Body of pancreas (tissue), 4 donors: ENCODE measurements at places on chromosomes 2 and 18. TPM values are rescaled to one million over a fixed set of nuclear protein-coding genes. Genes with fewer than 3 reads are reported as not detected.

The UCN gene
- not detected for total RNA-seq

DNA sequence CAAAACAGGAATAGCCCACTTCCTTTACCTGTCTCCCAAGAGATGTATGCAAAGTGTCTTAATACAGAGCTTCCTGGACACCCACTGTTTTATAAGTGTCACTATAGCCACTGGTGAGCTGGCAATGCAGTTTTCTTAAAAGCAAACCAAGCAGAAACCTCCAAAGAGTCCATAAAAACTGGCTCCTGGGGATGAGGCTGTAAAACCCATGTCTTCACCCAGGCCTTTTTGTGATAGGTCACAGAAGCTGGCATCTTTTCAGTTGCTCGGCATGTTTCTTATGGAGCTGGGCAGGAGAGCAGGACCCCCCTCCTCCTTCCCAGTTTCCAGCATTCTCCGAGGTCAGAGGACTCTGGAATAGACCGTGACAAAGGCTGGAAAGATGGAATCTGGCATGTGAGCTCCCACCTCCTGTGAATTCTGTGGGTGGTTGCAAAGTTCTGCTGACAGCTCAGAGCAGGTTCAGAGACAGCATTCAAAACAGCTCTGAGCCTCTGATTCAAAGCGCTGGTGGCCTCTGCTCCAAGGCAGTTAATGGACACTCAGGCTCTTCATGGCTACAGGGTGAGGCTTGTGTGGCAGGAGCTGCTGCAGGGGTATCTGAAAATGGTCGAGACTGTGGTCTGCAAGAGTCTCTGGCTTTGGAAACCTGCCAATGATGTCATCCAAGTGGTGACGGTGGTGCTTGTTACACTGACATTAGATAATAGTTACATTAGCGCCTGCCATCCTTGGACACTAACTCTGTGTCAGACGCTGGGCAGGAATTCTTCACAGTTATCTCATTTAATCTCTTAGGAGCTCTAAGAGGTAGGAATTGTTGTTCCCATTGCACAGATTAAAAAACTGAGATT lies 283.4 kb downstream of the CLIP4 start:
- H3K27ac ChIP-seq, result peak overlapping the region; percentile 56
- H3K27me3 ChIP-seq, result no peaks in the 10 kb centered on the region
- no peaks in the 10 kb centered on the region for H3K36me3 ChIP-seq
- DNase-seq, result peak; percentile 21
- peaks cover 59% of the 10 kb centered on the region for H3K4me1 ChIP-seq

GRCh38 chr2:48991415-48992131 lies 162.7 kb downstream of the FSHR start:
- H3K27ac ChIP-seq, result no peak overlapping the region
- H3K4me1 ChIP-seq, result no peaks in the 10 kb centered on the region
- no peak overlapping the region for H3K4me3 ChIP-seq

GRCh38 chr18:56836173-56836572 lies 185.0 kb downstream of the WDR7 start:
- H3K4me1 ChIP-seq, result no peaks in the 10 kb centered on the region
- no peak overlapping the region for H3K27ac ChIP-seq
- no peaks in the 10 kb centered on the region for H3K27me3 ChIP-seq
- H3K4me3 ChIP-seq, result no peak overlapping the region
- H3K36me3 ChIP-seq, result no peaks in the 10 kb centered on the region
